ENCODE measurements at places on chromosomes 2 and 18. TPM values are rescaled to one million over a fixed set of nuclear protein-coding genes. Genes with fewer than 3 reads are reported as not detected.

GAL3ST2 gene
- total RNA-seq, result 1.9 TPM

CD8A gene
- 2.1 TPM for total RNA-seq

KCNE4 gene
- total RNA-seq, result not detected

- no peak for DNase-seq
These were observed 190.7 kb downstream of the NOL4 start for GRCh38 chr18:34033968-34034367.

DNA sequence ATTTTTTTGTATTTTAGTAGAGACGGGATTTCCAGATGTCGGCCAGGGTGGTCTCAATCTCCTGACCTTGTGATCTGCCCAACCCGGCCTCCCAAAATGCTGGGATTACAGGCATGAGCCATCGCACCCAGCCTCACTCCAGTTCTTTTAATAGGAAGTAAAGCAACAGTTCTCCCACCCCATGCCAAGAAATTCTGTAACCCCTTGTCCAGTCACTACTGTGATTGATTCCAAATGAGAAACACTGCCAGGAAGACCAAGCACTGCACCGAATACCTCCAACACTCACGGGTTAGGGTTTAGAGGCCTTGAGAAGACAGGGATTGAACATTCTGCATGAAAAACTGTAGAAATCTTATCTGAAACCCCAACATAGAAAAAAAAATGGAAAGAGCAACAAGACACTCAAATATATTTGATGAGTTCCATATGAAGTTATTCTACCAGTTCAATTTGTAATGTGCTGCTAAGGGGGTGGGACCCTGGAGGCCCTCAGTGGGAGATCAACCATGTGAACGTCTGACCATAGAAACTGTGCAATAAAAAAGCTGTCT lies 48.2 kb upstream of the BIN1 start:
- DNase-seq, result no peak

GRCh38 chr18:62771494-62772270 lies 56.3 kb downstream of the PHLPP1 start:
- DNase-seq, result no peak

DNA sequence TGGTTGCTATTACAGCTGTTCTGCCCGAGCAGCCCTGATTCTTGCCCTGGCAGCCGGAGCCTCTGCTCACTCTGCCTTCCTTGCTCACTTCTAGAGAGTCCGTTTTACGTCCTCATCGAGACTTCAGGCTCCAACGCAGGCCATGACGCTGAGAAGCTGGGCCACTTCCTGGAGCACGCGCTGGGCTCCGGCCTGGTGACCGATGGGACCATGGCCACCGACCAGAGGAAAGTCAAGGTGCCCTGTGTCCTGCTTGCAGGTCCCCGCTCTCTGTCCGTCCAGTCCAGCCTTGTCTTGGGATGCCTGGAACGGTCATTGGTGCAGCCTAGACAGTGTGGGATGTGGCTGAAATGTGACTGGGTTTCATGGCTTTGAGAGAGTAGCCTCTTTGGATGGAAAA lies 16.7 kb downstream of the D2HGDH start:
- DNase-seq, result no peak

- DNase-seq, result no peak
These were observed 622 bp downstream of the LRP2 start for GRCh38 chr2:169361706-169362117.

GRCh38 chr2:237438080-237438940 lies 24.3 kb upstream of the COL6A3 start:
- no peak for DNase-seq

- DNase-seq, result no peak
These were observed 326.5 kb upstream of the SLC39A10 start for GRCh38 chr2:195330513-195330956.

- DNase-seq, result no peak
These were observed 26.8 kb upstream of the MYO1B start for GRCh38 chr2:191218292-191218898.

DNA sequence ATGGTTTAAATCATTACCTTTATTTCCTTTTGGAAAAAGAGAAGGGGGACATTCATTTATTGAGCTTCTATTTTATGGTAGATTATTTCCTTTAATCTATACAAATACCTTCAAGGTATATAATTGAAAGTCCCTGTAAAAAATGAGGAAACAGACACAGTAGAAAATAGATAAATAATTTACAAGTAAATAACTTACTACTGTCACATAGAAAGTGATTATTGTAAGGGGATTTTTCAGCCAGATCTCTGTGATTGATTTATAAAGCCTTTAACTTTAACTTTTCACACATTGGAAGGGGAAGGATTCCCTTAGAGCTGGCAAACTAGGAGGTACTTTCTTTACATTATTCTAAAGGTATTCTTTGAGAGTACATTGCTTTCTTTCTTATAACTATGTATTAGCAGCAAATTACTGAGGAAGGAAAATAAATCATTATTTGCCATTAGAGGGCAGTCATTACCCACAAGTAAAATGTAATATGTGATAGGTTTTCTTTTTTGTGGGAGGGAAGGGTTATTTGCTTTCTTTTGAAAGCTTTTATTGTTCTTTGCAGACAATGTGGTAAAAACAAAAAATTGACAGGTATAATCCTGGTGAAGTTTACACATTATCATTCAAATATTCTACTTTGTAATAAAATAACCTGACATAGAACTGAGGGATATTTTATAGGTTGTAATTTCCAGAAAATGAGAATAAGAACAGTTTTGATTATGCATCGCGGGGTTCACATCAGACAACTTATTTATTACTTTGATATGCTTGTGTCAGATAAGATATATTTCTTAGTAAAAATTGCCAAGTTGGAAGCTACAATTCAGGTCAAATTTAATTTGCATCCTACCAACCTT lies 24.8 kb upstream of the RPE start:
- no peak for DNase-seq

All from CD4-positive, alpha-beta T cell (primary cell).